ENCODE measurements at places on chromosomes 3 and 15.
A peak's percentile ranks its signal among the peaks of the same experiment; 100 is the strongest.

DNA sequence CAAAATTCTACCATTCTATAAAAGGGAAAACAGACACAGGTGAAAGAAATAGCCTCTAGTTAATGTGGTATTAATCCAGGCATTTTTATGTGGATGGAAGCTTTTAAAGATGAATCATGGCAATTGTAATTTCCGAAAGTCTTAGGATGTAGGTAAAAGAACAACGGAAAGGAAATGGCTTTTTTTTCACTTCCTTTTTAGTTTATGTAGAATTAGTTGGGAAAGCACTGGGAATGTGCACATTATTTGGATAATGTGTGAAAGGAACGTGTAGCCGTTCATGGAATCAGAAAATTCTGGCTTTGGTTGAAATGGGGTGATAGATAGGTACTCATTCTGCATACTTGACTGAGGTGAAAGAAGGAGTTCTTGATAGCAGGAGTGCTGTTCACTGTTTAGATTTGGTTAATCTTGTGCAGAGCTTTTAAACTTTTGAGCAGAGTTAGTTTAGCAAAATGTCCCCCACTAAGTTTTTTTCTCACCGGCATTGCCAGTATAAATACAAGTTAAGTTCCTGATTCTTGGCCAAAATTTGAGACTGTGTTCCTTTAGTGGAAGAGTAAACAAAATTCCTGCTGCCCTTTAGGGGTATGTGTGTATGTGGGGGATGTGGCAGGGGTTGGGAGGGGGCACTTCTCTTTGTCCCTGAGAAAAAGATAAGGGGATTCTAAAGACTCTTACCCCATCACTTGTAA is 20.2 kb upstream of the UTS2B start:
- no peak for DNase-seq

GRCh38 chr15:39144613-39145499 is 436.0 kb upstream of the THBS1 start:
- DNase-seq, result no peak

- no peak for DNase-seq
These were observed 15.2 kb upstream of the TMEM212 start for GRCh38 chr3:171827836-171828458.

DNA sequence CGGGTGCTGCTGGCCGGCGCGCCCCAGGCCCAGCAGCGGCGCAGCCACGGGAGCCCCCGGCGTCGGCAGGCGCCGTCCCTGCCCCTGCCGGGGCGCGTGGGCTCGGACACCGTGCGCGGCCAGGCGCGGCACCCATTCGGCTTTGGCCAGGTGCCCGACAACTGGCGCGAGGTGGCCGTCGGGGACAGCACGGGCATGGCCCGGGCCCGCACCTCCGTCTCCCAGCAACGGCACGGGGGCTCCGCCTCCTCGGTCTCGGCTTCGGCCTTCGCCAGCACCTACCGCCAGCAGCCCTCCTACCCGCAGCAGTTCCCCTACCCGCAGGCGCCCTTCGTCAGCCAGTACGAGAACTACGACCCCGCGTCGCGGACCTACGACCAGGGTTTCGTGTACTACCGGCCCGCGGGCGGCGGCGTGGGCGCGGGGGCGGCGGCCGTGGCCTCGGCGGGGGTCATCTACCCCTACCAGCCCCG is 777 bp downstream of the LOXL1 start:
- no peak for DNase-seq

- DNase-seq, result peak; percentile 25
These were observed 105.4 kb upstream of the CCDC54 start for GRCh38 chr3:107271787-107272387.

GRCh38 chr3:126664591-126665214 is 9.8 kb upstream of the TXNRD3 start:
- no peak for DNase-seq

GRCh38 chr15:29765898-29766527 is 56.3 kb downstream of the TJP1 start:
- no peak for DNase-seq

- no peak for DNase-seq
These were observed 30.8 kb upstream of the CPB1 start for GRCh38 chr3:148796799-148797198.

DNA sequence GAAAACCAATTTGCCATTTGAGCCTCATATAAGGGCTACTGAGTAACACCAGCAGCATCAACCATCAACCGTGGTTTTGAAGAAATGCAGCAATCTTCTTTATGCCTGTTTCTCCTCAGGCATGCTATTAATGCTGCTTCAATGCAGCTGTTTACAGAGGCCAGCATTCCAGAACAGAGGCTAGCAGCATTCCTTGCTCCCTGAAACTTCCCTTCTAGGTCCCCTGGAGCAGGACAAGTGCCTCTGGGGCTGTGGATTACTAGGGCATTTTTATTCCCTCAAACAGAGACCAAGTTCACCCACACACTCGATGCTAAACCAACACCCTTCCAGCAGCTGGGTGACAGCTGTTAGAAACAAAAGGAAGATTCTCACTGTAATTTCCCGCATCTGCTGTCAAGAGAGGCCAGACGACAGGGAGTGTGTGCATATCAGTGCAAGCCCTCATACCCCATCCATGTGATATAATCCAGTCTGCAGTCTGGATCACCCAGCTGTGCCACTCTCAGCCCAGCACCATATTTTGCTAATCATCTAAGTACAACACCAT is 57.5 kb downstream of the HOMER2 start:
- no peak for DNase-seq

- DNase-seq, result no peak
These were observed 453.9 kb upstream of the PROK2 start for GRCh38 chr3:72238801-72239200.

DNA sequence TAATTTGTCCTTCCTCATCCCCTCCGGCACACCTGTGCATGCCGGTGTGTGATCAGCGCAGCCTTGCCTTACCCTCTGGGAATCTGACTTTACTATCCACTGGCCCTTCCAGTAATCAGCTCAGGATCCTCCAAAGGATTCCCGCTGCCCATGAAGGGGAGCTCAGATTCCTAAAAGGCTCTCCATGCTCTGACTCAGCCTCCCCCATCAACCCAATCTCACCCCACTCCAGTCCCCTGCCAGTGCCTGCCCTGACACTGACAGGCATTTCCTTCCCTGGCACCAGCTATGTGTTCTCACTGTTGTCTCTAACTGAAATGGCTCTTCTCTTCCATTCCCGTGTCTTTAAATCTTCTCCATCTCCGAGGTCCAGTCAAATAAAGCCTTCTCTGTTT is 7.3 kb upstream of the BCL2A1 start:
- no peak for DNase-seq

DNA sequence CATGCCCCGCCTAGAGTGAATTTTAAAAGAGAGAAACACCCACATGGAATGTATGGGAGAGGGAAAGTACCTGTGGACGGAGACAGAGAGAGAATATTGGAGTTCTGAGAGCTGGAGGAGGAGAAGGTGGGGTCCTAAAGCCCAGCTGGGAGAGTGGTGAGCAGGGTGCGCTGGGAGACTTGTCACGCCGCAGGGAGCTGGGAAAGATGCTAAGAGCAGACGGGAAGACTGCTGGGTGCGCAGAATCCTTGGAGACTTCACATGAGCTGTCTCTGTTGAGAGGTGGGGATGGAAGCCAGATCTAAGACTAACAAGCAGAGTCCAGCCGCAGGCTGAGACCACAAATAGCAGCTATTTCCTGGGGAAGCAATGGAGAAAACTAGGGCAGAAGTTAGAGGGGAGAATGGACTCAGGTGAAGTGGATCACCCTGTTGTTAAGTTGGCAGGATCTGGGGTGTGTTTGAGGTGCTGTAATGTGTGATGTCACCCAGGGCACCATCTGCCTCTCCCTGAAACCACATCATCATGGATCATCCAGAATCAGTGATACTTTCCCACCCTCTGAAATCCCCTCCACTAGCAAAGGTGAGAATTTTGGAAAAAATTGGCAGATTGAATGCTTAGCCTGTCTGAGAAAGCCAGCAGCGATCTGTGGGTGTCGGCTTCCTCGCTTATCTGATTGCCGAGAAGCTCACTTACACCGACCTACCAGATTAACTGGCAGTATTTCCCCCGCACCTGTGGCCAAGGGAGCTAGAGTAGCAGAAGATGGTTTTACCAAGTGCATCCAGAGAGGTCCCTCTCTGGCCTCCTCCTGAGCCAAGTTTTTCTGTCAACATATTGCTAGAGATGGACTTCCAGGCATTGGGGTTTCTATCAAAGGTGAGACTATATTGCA is 174.8 kb upstream of the BHLHE40 start:
- no peak for DNase-seq

- no peak for DNase-seq
These were observed 44.5 kb upstream of the SLCO2A1 start for GRCh38 chr3:134074001-134074789.

GRCh38 chr15:89330881-89331595 is 3.6 kb downstream of the POLG start:
- no peak for DNase-seq

GRCh38 chr3:151743855-151744254 is 10.1 kb downstream of the AADACL2 start:
- no peak for DNase-seq

- DNase-seq, result no peak
These were observed 729.1 kb downstream of the NTRK3 start for GRCh38 chr15:87527416-87527815.

GRCh38 chr3:113775516-113775915 is 28.7 kb downstream of the ATP6V1A start:
- DNase-seq, result no peak

DNA sequence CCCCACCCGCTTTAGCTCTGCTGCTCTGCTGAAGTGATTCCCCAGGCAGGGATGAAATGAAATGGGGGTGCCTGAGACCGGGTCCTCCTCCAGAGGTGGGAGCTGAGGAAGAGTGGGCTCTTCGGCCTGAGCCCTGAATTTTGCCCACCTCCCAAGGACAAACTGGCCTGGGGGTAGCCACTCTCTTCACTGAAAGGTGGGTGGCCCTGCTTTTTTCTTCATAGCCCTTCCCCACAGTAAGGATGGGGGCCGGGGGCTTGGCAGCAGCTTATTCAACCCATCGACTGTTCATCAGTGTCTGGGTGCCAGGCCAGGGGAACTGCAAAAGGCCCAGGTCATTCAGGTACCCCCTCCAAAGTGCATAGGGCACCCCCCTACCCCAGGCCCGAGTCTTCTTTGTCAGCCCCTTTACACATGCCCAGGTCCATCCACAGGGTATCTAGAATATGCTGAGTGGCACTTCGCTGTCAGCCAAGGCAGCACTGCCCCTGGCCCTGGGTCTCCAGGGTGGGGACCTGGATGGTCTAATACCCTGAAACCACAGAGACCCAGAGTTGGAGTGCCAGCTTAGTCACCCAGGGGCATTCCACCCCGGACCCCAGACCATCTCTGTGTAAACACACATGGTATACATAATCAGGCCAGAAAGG is 7.9 kb downstream of the SCN5A start:
- no peak for DNase-seq

DNA sequence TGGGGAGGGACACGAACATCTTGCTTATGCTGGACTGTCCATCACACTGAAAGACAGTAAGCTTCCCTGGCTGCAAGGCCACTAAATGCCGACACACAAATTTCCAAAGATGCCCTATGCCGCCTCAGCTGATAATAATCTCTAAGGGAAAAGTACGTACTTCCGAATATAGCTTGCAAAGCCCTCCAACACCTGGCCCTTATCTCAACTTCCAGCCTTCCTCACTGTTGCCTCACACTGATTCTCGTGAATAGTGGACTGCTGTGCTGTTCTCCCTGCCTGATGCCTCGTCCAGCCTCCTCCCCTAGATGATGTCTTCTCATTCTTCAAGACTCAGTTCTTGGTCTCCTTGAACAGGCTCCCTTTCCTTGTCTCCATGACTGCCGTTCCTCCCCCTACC is 72.3 kb downstream of the CD47 start:
- DNase-seq, result no peak

GRCh38 chr3:163768048-163768447 is 1310.2 kb downstream of the SI start:
- DNase-seq, result no peak

- DNase-seq, result no peak
These were observed 52.7 kb upstream of the GCNT3 start for GRCh38 chr15:59558851-59559250.

- DNase-seq, result no peak
These were observed 182.2 kb downstream of the WDR76 start for GRCh38 chr15:44009038-44009437.

DNA sequence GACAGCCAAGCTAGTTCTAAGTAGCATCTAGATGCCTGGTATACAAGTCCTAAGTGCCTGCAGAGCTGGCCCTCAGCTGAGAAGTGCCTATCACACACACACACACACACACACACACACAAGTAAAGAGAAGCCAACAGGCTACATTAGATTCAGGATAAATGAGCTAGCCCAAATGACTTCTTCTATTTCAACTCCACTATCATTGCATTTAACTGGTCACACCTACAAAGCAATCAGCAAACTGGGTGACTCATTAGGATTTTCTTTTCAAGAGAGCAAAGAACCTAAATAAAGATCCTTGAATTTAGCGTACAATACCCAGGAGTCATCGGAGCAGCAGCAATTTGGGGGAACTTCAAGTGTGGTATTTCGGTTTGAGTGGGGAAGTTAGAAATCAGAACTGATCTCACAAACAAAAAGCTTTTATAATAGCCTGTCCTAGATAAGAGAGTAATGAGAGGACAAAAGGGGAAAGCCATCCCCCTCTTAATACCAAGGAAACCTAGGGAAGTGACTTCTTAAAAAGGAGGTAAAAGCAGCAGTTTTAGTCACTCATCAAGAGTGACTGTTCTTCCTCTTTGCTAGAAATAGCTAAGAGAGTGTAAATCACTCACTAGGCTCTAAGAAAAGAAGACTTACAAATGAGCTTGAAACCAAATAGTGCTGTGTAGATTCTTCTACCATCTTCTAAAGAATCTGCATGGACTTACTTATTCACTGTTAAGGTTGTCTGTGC is 112.7 kb downstream of the TNIK start:
- DNase-seq, result peak; percentile 32

- no peak for DNase-seq
These were observed 141.4 kb downstream of the RBPMS2 start for GRCh38 chr15:64634027-64634426.

- no peak for DNase-seq
These were observed 338.1 kb upstream of the ARHGEF26 start for GRCh38 chr3:153783106-153783505.

DNA sequence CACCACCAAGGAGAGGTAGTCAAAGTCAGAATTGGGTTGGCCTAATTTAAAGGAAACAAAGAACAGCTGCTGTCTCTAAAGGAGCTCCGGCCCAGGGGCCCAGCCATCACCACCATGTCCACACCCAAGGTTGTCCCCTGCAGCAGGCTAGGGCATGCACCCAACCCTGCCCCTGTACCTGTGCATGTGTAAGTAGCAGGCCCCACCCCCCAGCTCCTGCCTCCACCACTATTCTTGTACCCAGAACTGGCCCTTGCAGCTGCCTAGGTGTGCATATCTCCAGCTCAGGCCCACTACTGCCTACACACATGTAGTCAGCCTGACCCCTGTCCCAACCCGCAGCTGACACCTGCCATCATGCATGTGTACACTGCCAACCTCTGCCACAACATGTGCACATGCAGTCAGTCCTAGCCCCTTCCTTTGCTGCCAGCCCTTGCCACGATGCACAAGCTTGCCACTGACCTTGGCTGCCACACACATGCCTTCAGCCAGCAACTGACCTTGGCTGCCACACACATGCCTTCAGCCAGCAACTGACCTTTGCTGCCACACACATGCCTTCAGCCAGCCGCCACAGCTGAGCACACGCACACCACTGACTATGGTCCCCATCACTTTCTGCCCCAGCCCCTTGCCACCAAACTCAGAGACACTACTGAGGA is 39.7 kb downstream of the FGF12 start:
- DNase-seq, result no peak

All from NCI-H1436 treated with DMSO at 0.1 percent for 48 hours (cell line).